Activated effector memory CD4-positive, alpha-beta T cell treated with anti-CD3 and anti-CD28 coated beads, Interleukin-2, amount 50 U/mL, for 16 hours (primary cell): ENCODE measurements at places on chromosomes 2 and 18.

DNA sequence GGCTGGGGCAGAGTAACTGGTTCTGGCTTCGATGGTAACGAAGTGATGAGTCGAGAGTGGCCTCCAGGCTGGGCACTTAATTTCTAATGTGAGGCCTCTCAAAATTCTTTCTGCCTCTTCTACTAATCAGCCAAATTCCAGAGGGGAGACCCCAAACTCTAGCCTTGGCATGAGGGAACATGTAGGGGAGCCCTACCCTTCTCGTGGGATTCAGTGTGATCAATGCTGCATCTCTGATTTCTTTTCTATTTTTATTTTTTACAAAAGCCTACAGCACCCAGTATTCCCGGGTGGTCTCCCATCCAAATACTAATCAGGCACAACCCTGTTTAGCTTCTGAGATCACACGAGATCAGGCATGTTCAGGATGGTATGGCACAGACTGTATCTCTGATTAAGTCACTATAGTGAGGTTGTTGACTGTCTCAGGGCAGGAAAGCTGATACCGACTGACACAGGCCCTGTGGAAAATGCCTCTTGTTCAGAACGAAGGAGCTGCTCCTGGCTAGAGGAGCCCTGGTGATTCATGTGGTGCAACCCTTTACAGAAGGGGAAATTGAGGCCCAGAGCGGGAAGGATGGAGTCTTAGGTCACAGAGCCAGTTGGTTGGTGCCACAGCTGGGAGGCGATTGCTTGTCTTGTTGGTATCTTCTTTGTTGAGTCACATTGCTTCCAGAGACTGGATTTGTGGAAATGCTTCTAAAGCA, 126.3 kb upstream of the HS6ST1 start:
- DNase-seq = peak; percentile 33

GRCh38 chr18:37508207-37508606, 57.4 kb downstream of the CELF4 start:
- DNase-seq = no peak

DNA sequence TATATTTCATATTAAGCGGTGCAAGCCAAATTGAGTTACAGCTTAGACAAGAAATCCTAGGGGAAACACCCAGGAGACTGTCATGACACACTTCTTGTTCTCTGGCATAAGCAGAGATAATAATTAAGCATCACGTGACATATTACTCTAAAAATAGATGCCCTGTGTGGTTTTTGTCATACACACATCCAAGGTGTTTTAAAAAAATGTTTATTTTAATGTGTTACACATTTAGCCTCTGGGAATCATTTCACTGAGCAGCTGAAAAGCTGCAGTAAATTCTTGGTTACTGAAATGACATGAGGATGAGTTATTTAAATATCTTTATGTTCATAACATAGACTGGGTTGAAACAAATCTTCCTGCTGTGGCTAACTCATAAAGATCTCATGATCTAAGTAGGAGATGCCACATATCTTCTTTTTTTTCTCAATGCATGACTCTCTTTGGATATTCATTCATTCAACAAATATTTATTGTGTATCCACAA, 38.0 kb upstream of the ERMN start:
- no peak for DNase-seq

- peak; percentile 74 for DNase-seq
These were observed 590.8 kb upstream of the ID2 start for GRCh38 chr2:8090748-8091700.

GRCh38 chr2:241225545-241225944, 37.1 kb downstream of the ANO7 start:
- no peak for DNase-seq

- no peak for DNase-seq
These were observed 22.1 kb downstream of the MFF start for GRCh38 chr2:227347117-227347516.

DNA sequence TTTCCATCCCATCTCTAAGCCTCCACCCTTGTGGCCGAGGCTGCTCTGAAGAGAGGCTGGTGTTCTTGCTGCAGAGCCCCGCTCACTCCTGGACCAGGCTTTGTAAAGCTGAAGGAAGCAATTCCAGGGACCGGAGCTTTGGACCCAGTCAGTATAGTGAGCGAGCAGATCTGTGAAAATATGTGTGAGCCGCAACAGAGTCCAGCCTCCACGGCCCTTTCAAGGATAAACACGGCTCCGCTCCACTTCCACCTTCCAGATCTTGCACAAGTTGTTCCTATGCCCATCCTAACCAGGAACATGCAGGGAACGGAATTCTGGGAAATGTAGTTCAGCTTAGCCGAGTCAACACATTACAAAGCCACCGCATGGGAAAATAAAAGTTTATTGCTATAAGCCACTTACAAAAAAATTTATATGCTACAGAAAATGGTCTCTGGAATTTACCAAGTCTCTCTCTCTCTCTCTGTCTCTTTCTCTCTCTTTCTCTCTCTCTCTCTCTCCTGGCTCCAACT, 151.7 kb upstream of the ZNF521 start:
- DNase-seq = no peak

- no peak for DNase-seq
These were observed 351.5 kb downstream of the NR4A2 start for GRCh38 chr2:155980941-155981560.

GRCh38 chr2:46849721-46850556, 65.7 kb downstream of the MCFD2 start:
- peak; percentile 33 for DNase-seq

DNA sequence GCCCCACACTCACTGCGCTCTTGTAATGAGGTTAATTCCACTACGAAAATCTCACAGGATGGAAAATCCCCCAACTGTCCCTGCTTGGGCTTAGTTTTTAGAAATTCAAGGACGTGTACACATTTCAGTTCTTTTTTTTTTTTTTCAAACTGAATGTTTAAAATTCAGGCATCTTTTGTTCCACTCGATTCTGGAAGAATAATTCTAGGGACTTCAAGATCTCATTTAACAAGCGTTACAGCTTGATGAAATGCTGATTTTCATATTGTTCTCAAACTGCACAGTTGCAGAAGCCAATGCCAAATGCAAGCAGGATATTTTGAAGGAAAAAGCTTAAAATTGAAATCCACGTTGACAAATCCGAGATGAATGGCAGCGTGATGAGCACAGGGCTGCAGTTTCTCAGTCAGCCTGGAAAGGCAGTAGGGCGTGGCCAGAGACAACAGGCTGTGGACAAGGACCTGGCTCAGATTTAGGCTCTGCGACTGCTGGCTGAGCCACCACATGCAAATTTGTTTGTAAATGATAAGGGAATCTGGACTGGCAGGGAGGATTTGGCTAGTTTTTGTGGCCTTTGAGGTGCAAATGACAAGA, 128.1 kb upstream of the MYCN start:
- DNase-seq = no peak

GRCh38 chr2:238290091-238290509, 1.7 kb upstream of the PER2 start:
- no peak for DNase-seq

DNA sequence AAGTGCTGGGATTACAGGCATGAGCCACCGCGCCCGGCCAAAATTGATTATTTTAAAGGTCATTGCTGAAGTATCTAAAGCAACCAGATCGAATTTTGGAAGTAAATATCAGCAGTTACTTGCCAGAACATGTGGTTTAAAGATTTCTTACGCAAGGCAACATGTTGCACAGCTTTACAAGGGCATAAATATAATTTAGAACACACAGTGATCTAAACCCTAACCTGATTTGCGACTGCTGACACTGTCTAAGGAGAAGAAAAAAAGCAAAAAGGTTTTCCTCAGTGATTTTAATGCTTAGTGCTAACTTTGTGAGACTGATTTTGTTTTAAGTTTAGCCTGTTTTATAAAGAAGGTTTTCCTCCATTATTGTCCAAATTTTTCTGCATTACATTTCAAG, 569.9 kb upstream of the LINC00305 start:
- DNase-seq = no peak

DNA sequence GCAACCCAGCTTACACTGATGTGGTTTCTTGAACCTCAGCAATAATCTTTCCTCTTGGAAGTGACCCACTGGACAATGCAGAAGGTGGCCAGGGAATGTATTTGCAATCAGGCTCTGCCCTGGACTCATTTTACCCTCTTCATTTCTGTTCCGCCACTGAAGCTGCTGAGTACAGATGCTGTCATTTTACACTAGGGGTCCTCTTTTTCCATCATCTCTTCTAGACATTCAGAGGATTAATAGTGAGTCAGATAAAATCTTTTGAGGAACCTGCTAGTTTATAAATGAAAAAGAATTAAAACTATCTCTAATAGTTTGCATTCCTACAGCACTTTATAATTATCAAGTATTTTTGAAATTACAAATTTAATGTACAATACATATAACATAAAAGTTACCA, 87.9 kb upstream of the PNPT1 start:
- DNase-seq = no peak

GRCh38 chr2:233131936-233132720, 72.0 kb downstream of the INPP5D start:
- no peak for DNase-seq

GRCh38 chr18:34709104-34709503, 994 bp upstream of the DTNA start:
- no peak for DNase-seq

DNA sequence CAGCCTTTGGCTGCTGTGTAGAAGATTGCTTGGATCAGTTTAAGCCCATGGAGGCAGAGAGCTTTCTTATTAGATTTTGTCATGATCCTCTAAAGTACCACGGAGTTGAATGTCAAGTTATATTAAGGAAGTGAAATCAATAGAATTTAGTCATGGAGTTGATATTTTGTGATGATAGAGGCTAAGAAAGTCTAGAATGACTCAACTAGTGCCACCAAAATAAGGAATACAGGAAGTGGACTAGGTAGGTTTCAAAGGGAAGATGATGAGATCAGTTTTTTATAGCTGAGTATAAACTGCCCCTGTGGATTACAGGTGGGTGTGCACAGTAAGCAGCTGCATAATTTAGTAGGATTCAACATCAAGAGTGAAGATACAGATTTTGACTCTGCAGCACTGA, 25.2 kb downstream of the FBXO36 start:
- no peak for DNase-seq

DNA sequence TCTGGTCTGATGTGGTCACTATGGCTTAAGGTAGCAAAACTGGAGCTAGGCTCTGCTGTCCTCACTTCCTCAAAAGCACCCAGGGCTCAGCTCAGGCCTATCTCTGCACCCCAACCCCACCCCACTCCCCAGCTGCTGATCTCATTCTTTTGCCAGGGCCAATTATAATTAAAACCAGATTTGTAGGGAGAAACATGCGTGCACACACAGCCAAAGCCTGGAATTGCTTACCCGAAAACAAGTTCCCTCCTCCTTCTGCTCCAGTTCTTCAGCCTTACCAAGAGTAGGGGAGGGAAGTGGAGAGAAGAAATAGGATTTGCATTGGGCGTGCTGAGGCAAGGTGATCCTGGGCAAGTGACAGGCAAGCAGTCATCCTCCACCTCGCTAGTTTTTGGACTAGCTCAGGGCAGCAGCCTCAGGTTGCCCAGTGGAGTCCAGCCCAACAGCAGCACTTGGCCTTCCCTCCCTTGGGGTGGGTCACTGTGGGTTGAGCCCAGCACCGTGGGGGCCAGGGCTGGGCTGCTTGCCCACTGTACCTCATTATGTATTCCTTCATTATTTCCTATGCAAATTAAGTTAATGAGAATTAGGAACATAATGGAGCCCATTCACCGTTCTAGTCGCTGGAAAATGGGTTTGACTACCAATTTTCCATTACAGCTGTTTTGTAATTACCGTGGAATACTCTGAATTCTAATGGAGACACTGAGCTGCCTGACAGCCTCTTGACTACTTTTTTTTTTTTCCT, 199.1 kb upstream of the CELF4 start:
- DNase-seq = no peak

GRCh38 chr2:27262379-27263286, at the start of gene SLC30A3:
TSS of gene SLC30A3 (minus strand) at chr2:27263047. CDS start at chr2:27262906, 141 bp downstream.
- DNase-seq = peak; percentile 86

- DNase-seq = no peak
These were observed 8.3 kb downstream of the KCNE4 start for GRCh38 chr2:223060201-223060825.

DNA sequence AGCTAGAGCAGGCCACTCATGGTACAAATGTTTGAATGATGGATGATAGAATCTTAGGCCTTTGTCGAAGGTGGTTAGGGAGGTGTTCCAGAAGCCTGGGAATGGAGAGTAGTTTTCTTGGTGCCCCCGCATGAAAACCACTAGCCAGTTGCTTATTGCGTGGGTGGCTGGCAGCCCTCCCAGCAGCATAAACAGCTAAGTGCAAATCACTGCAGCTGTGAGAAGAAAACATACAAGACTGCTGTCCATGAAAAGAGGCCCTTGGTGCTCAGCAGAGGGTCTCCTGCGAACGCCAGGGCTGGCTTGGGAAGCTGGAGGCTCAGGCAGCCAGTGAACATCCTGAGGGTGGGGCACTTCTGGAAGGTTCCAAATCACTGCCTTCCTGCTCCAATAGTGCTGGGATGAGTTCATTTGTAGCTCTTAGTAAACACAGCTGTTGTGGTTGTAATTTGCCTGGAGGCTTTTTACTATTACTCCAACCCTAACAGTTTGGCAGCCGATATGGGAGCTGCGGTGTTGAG, 118.8 kb downstream of the MGAT5 start:
- DNase-seq = no peak

- DNase-seq = no peak
These were observed 615 bp downstream of the ADNP2 start for GRCh38 chr18:80109676-80110078.

DNA sequence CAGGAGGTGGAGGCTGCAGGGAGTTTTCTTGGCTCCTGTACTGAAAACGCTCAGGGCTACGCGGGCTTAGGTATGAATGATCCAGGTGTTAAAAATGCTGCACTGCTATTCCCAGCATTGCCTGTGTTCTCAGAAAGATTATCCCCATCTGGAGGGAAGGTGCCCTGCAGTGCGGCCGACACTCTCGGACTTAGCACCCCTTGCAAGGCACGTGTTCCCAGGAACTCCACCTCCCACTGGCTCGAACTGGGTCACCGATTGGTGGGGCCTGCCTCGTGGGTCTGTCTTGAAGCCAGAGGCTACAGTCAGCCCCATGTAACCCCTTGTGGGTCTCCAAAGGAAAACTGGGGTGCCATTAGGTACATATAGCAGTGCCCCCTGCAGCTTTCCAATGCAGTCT, 25.7 kb downstream of the ANO7 start:
- DNase-seq = no peak

DNA sequence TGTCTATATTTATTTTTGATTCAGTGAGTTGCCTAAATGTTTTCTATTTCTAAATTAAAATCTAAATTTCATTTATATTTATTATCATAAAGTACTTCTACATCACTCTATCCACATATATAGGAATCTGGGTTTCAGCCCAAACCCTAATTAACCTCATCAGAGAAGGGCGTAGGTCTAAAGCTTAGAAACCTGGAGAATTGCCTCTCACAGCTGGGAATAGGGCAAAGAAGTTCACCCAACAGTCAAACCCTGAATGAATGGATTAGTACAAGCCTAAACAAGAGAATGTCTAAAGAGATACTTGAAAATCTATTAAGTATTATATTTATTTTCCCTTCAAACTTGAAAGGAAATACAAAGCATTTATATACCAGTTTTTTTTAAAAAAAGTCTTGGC, 26.2 kb downstream of the TFPI start:
- no peak for DNase-seq
